ENCODE measurements at places on chromosomes 1 and 21.

GRCh38 chr1:39255222-39255621 is 50.7 kb downstream of the MACF1 start:
- DNase-seq = no peak

DNA sequence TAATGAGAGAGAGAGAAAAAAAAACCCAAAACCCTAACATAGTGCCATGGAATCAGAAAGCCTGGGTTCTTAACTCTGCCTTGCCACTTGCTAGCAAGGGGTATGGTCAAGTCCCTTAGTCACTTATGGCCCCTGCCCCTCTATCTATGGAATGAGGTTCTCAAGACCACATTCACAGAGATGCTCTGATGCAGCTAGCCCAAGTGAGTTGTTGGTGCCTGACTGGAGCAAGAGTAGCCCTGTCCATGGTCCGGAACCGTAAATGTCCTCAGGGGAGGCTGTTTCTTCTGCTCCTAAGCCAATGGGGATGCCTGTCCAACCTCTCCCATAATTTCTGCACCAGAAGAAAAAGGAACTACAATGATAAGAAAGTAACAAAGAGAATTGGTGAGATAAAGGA is 56.8 kb downstream of the CSMD2 start:
- DNase-seq = no peak

- peak; percentile 18 for DNase-seq
Measured at GRCh38 chr1:205536759-205537361, 32.4 kb downstream of the CDK18 start.

DNA sequence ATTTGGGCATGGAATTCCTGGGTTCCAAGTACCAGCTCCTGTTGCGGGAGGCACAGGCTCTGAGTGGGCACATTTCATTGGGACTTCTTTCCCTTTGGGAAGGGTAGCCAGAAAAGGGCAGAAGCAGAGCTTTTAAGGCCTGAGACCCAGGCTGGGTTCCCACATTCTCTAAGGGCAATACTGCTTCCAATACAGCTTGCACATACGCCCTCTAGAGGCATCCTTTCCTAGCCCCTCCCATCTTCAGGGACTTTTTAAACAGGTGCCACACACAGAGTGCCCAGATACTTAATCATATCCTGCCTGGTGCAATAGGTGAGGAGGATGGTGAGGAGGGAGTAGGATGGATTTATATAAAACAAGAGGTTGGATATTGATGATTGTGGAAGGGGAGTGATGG is 5.7 kb downstream of the GPR88 start:
- DNase-seq = no peak

DNA sequence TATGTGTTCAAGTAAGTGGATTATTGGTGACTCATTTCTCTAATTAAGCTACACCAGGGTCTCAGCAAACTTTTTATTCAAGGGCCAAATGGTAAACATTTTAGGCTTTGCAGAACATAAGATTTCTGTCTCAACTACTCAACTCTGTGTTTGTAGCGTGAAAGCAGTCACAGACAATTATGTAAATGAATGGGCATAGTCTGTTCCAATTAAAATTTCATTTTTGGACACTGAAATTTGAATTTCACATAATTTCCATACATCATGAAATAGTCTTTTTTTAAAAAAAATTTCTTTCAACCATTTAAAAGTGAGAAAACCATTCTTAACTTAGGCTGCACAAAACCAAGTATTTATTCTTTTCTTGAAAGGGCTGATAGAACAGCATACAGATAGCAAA is 50.1 kb downstream of the IL23R start:
- DNase-seq = no peak

- DNase-seq = no peak
Measured at GRCh38 chr1:59233444-59233843, 63.5 kb upstream of the FGGY start.

DNA sequence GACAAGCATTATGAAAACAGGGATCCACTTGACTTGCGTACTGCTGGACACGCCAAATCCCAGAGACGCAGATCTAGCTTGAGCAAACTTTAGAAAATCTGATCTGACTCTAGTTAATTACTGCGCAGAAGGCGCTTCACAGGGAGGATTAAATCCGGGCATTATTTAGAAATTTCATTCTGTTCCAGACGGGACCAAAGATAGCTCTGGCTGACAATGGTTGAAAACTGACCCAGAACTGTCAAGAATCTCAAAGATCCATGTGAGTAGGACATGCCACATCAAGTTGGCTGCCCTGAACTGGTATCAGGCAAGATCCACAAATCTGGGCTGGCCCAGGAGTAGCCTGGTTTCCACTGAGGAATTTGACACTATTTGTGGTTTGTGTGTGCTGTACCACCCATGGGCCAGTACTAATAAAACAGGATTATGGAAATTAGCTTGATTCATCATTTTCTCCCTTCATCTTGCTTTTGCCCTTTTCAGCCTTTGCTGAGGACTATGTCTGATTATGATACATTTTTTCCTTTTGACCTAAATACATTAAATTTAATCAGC is 171.0 kb downstream of the VAV3 start:
- DNase-seq = no peak

DNA sequence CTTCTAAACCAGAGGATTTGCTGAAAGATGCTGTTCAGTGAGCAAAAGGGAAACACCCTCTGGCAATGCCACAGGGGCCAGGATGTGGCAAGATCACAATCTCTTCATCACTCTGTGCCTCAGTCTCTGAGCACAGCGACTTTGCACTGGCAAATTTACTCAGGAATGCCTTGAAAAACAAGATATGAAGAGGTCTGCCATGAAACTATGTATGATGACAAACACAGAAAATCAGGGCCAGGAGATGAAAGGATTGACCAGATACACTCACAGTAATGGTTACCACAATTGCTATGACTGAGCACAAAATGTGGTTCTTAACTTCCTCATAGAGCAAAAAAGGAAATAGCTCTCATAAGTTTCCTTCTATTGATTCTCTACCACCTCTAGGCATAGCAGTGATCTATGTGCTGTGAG is 5.8 kb downstream of the TTC13 start:
- no peak for DNase-seq

DNA sequence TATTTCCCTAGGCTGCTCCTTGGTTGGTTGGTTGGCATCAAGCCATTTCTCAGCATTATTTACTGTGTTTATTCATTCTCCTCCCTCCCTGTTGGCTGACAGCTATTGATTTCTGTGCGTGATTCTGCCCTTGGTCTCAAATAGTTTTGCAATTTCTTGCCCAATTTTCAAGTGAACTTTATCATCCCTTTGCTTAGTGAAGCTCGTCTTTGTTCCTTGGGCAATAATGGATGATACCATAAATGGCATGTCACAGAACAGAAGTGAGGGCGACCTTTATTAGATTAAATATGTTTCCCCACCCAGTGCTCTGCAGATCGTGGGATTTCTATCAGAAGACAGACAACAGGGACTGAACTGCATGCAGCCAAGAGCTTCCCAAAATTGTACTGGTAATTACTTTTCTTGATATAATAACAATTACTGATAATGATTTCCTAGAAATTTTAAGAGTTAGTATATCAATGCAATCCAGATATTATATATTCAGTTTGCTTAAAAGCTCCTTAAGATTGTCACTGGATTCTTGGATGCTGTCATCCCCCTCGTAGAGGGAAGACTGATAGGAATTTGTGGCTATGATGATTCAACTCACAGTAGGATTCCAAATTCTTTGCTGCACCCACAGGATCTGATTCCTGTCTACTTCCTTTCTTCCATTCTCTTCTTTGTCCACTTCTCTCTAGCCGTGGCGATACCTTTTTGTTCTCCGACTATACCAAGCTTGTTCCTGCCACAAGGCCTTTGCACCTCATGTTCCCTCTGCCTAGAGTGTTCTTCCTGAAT is 122.1 kb upstream of the KAZN start:
- DNase-seq = no peak

GRCh38 chr1:112040891-112041740 is 51.6 kb upstream of the KCND3 start:
- no peak for DNase-seq

DNA sequence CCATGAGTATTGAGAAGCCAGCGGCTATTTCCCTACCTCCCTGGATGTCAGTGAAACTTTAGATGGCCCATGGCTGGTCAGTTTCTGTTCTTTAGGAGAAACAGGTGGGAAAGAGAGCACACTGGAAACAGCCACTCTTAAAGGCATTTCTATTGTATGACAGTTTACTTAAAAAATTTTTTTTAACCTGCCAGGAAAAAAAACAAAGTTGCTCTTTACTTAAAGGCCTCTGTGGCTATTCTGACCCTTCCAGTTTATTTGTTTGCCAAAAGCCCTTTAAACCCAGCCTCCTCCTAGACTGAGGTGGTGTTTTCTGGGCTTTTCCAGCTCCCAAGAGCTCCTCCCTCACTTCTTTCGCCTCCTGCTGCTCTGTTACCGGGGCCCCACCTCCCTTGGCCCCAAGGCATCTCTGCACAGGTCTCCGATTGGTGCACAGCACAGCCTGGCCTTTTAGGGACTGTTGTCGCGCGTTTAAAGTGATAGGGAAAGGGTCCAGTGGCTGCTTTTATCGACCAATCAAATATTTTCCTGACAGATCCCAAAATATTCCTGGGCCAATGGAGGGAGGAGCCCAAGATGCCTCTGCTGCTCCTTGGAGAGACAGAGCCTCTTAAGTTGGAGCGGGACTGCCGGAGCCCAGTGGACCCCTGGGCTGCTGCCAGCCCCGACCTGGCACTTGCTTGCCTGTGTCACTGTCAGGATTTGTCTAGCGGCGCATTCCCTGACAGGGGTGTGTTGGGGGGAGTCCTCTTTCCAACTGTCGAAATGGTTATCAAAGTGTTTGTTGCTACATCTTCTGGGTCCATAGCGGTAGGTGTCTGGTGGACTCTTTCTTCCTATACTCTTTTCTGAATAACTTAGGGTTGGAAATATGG is at the start of gene SH3BGR:
TSS of gene SH3BGR (plus strand) at position 639 of the 875 bp plus-strand sequence. CDS start at position 766, 127 bp downstream.
- peak; percentile 78 for DNase-seq
